ENCODE measurements at places on chromosomes 4 and X.

DNA sequence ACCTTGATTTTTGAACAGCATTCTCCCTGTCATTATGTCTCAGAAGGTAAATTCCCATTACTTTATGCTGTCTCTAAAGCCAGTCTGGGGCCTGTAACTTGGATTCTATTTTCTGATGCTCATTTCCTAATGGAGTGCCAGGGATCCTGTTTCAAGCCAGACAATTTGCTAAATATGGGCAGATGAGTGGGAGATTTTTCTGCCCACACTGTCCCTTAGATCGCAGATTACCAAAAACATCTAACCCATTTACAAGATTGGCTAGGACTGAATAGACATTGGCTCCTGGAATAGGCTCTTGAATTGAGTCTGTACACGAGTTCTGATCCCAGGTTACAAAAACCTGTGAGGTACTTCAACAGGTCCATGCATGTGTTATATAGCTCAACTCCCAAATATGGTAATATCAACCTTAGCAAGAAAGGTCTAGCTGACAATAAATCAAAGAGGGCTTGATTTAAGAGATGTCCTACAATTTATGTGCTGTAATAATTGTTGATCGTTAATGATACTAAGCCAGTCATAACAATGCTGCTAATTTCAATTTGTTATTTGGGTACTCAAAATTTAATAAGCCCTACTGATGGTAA is 5.7 kb downstream of the GPC3 start:
- DNase-seq, result no peak

- DNase-seq, result no peak
These were observed 52.4 kb downstream of the GLRB start for GRCh38 chr4:157128395-157128794.

DNA sequence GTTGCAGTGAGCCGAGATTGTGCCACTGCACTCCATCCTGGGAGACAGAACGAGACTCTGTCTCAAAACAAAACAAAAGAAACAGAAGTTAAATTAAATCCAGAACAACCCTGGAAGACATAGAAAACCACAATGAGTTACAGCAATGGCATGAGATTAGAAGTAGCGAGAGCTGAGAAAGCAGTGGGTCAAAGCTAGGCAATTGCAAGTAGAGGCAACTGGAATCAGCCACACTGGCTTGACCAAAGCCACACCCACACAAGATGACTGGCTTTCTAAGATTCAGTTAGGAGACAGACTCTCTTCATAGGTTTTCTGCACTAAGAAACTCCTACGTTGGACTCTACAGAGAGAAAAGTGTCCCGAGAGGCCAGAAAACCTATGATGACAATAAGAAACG is 443.0 kb downstream of the GPM6A start:
- DNase-seq, result no peak

DNA sequence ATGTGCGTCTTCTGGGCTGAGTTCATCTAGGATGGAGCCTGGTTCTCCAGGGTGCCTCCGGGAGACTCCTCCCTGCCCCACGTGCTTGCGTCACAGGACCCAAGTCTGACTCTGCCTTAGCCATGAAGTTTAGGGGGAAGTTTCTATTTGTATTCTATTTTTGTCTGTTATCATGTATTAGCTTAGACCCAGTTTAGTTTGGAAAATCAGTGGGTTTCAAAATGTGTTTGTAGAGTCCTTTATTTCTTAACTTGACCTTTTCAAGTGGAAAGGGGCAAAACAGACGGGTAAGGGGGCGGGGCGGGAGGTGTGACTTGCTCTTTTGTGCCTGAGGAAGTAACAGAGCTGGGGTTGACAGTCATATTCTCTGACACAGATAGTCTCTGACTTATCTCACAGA is 86.0 kb downstream of the HTT start:
- no peak for DNase-seq

GRCh38 chrX:23369027-23369426 is 34.4 kb downstream of the PTCHD1 start:
- no peak for DNase-seq

DNA sequence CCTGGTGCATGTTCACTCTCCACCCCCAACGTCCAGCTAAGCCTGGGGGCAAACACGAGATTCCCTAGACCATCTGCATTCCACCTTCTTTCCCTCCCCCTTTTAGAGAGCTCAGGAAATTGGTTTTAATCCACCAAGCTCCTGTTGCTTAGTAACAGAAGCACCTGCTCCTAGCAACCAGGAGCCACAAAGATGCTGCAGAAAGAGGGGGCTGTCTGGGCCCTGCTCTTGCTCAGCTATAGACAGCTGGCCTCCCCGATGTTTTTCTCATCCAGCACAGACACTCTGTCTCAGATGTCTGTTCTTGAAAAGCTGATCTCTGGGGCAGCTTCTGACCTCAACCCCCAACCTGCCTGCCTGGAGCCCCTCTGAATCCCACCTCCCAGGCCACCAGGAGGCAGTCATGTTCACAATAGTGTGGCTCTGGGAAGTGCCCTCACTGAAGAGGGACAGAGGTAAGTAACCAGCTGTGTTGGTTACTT is 71.5 kb downstream of the SLC16A2 start:
- DNase-seq, result no peak

DNA sequence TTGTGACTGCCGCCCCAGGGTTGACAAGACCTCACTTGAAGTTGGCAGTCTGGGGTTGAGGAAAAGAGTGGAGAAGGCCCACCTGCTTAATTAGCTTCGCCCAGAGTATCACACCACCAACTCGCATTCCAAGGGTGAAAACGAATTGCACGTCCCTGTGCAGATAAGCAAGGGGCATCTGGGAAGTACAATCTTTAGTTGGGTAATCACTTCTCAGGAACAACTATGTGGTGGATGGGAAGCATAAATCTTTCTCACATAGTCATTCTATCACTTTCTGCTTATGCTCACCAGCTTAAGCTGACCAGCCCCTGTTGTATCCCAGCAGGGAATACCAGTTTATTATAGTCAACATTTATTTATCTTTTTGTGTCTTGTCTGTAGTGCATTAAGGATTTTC is 14.3 kb downstream of the SPCS3 start:
- no peak for DNase-seq

DNA sequence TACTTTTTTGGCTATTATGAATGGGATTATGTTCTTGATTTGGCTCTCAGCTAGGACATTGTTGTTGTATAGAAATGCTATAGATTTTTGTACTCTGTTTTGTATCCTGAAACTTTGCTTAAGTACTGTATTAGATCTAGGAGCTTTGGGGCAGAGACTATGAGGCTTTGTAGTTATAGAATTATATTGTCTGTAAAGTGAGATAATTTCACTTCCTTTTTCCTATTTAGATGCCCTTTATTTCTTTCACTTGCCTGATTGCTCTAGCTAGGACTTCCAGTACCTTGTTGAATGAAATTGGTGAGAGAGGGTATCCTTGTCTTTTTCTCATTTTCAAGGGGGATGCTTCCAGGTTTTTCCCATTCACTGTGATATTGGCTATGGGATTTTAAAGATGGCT is 28.1 kb downstream of the ADAM29 start:
- DNase-seq, result no peak

DNA sequence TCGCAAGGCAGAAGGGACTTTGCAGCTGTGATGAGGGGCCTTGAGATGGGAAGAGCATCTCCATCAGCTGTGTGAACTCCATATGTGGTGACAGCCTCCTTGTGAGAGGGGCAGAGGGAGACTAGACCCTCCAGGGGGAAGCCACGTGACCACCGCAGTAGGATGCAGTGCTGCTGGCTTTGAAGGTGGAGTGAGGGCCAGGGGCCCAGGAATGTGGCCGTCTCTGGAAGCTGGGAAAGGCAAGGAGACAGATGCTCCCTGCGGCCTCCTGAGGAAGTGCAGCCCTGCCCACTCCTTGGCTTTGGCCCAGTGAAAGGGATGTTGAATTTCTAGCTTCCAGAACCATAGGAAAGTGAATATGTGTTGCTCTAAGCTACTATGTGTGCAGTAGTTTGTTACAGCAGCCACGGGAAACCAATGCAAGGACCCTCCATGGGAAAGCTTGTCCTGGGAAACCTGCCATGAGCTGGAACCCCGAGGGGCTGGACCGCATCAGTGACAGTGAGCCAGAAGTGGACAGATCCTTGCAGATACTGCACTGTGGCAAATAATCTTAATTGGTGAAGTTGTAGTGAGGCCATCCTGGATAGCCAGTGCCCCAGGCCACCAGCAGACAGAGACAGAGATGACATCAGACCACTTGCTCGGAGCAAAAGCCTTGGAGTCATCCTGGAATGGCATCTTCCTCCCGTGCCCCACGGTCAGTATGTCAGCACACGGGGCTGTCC is 35.4 kb upstream of the SORCS2 start:
- no peak for DNase-seq

DNA sequence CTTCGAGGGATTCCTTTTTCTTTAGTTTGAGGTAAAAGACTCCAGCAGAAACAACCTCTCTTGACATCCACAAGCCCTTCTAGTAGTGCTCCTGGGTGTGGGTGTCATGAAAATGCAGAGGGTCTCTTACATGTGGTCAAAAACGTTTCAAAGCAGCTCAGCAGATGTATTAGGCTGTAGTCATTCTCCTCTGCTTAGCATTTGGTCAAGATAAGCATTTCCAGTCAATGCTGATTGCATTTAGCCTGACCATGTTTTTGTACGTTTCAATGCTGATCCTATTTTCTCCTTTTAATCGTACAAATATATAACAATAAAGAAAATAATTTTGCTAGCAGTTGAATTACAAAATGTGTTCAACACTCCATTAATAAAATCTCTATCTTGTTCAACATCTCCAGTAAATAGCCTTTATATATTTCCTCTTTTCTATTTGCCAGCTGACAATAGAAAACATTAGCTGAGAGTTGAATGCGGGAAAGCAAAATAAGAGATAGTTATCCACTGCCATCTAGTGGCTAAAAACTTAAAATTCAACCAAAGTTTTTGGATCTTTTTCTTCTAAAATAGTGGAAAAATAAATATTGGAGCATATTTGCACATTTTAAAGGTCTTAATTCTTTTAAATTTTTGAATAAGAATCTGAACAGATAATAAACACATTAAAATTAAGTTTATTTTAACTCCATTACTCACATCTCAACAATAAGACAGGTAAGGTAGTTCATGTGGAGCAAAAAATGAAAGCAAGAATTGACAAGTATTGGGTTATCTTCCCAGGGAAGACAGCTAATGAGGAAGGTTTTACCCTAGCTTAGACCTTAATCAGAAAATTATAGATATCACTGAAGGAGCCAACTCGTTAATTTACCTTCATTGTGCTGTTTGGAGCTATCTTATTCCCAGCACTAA is 15.2 kb upstream of the PACRGL start:
- DNase-seq, result no peak

DNA sequence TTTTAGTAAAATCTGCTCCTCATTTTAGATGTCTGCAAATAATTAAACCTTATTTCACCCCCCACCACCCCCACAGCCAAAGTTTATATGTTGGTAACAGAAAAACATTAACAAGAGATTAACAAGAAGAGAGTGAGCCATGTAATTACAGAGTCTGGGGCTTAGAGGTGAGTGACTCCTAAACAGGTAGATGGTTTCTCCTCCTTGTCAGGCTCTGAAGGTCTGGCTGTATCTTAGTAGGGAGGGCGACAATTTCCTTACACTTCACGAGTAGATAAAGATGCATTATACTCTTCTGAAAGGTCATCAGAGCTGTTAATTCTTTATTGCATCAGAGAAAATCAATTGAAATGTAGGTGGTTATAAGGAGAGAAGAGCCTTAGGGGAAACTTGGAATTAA is 171.8 kb upstream of the ANKRD50 start:
- no peak for DNase-seq

DNA sequence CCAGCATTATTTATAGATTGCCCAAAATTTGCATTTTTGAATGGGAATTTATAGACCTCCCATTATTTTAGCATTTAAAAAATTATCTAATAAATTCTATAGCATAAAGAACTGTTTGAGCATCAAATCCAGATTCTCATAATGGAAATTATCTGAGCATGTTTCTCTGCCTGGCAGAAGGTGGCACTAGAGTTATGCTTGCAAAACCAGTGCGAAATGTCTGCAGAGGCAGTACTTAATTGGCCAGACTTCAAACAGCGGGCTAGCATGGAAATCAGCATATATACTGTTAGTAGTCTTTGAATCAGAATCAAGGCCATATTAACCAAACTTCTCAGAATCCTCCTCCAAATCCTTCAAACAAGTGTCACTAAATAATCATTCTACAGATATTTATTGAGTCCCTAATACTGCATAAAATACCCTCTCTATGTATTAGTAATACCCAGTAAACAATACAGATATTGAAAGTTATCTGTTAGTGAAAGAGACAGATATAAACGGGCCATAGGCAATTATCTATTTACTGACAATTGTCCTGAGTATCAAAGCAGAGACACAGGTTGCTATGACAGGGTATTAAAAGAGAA is 78.7 kb upstream of the DCLK2 start:
- DNase-seq, result no peak

GRCh38 chr4:184732126-184732525 is 1.8 kb downstream of the CENPU start:
- DNase-seq, result no peak

DNA sequence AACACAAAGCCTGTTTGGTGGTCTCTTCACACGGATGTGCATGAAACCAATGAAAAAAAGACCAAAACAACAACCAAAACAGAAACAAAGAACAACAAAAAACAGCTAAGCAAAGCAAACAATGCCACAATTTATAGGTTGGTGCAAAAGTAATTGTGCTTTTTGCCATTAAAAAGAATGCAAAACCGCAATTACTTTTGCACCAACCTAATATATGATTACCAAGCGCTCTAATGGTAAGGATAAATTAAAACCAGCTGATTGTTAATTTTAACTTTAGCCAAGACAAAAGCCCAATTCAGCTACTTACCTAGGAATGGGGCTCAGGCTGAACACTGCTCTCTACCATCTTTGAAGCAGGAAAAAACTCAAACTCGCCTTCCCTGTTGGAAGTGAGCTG is 29.4 kb upstream of the TMSB4X start:
- no peak for DNase-seq

- DNase-seq, result no peak
These were observed 14.5 kb downstream of the SLC25A5 start for GRCh38 chrX:119482481-119483480.

DNA sequence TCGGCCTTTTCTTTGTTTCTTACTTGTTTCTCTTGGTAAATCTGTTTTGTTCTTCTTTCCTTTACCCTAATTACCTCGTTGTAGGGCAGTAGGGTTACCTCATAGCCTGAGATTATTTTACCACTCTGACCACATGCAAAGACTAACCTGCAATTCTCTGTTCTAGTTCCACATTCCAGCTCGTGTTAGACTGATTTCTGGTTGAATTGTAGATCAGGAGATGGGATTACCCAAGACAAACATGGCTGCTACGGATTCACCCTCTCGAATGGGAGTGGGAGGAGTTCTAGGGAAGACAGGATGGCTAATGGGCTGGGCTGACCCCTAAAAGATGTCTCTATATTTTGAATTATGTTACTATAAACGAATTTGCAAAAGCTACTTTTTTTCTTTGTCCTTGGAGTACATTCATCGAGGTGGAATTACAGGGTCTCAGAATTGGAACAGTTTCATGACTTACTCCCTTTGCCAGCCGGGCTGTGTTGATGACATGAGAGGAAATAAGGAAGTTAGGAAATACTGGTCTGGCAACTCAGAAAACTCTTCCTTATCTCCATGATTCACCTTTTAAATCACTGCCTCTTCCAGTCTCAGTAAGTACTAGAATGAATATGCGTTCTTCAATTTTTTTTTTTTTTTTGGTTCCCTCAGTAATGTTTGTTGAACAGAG is 36.7 kb upstream of the FBXW7 start:
- no peak for DNase-seq

- no peak for DNase-seq
These were observed 183.6 kb upstream of the NOCT start for GRCh38 chr4:138831948-138832347.

All from NCI-H1436 treated with DMSO at 0.1 percent for 48 hours (cell line).